Stimulated activated CD4-positive, alpha-beta T cell treated with anti-CD3 and anti-CD28 coated beads, Interleukin-1b, Interleukin-23, amount 100 ng/mL, for 48 hours (primary cell): ENCODE measurements at places on chromosomes 7 and 10.

GRCh38 chr10:77504873-77505257 lies 132.7 kb downstream of the KCNMA1 start:
- DNase-seq = no peak

GRCh38 chr7:102849079-102849478 lies 63.7 kb upstream of the LRRC17 start:
- no peak for DNase-seq

DNA sequence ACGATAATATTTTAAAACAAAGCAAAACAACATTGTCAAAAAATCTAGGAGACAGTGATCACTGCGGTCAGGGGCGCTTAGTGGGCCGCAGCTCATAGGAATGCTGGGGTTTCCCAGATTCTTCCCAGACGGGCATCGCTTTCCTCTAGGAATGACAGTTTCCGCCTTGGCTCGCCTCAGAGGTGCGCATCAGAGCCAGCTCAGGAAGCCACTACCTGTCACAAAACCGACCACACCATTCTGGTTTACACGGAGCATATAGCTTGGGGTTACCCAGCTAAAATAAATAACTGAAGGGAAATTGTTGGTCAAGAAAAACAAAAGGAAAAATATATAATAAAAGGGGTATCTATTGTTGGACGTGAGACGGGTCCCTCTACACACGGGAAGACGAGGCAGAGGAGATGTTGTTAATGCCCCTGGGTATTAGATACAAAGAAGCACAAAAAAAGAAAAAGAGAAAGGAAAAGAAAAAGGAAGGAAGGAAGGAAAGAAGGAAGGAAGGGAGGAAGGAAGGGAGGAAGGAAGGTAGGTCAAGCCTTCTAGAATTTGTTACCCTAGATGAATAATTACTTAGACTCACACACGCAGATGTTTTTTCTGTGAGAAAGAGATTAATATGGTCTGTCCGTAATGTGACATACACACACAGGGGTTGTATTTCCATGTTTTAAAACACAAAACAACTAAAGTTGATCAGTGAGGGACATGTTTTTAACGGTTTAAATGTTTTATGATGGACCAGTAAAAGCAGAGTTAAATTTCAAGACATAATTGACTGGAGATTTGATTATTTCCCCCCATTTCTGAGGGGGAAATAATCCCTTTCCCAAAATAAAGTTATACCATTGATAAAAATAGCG lies 292.4 kb upstream of the NFE2L3 start:
- DNase-seq = no peak

- DNase-seq = peak; percentile 47
These were observed 2.3 kb downstream of the KLF6 start for GRCh38 chr10:3782451-3783315.

DNA sequence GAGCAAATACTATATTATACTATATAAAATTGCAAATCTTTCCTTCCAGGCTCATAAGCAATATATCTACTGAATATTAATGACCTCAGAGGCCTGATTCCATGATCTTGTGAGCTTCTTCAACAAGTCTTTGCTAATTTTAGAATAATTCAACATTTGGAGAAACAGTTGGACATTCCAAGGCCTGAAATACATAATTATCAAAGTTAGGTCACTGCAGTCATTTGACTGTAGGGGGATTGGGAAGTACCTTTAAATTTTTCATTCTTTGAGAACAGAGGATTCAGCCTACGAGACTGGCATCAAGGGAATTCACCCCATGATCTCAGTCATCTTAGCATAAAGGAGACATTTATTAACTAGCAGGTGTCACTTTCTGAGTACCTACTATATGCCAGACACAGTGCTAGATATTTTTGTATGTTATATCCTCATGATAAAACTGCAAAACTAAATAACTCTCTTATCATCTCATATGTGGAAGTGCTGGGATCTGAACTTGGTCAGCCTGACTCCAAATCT lies 85.4 kb downstream of the DOCK4 start:
- no peak for DNase-seq

DNA sequence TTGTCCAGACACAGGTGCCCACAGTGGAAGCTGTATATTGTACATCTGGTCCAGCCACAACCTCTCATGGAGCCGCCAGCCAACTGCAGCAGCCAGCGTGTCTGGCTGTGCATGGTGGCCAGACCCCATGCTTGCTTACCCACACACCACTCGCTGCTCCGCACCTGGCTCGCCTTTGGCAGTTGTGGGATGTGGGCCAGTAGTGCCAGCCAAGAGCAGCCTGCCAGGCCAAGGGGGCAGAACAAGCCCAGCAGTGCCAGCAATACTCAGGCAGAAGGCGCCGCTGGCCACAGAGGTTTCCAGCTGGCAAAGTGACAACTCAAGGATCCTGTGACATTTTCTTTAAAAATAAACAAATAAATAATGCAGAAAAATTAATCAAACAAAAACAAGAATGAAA lies 11.7 kb upstream of the TMEM243 start:
- no peak for DNase-seq

- no peak for DNase-seq
These were observed 572 bp downstream of the AGK start for GRCh38 chr7:141551782-141552181.

DNA sequence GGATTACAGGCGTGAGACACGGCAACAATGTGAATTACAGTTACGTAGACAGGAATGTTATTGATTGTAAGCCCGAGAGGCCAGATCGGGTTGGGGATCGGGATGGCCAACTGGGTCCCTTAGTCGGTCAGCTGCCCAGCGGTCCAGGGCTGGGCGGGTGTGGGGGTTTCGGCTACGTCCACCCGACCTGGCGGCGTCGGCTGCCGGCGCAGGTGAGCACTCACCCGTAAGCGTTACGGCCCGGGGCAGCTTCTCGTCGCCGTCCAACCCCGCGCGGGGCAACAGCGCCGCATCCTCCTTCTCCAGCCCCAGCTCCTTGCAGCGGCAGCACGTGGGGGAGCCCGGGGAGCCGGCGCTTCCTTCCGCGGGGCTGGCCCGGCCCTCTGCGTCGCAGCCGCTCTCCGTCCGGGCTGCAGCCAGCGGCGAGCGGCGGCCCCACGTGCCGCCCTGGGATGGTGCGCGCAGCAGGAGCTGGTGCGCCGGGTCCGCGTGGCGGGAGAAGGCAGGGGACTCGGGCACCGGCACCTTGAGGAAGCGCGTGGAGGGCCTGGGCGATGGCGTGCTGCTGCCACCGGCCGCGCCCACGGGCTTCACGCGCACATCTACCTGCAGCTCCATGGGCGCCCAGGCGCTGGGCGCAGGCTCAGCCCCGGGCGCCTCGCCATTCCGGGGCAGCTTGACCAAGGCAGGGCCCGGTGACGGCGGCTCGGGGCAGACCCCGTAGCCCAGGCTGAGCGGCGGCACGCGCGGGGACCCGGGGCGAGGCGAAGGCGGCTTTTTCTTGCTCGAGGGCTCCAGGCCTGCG lies 609 bp downstream of the KLRG2 start:
- DNase-seq = peak; percentile 5
